GM20000 (cell line): ENCODE measurements at places on chromosomes 6 and 20.

DNA sequence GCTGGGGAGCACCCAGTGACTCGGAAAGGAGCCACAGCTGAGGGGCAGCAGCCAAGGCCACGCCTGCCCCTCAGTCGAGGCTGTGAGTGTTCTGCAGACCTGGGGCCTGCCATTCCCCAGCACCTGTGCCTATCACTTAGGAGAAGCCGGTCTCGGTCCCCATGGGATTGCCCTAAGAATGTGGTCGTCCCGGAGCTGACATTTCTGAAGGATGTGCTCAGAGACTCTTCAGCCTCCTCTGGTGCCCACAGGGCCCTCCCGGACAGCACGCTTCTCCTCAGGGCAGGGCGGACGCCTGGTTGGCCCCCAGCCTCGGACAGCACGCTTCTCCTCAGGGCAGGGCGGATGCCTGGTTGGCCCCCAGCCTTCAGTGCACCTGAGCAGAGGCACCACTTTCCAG lies 223.9 kb downstream of the ERMARD start:
- no peak for DNase-seq

DNA sequence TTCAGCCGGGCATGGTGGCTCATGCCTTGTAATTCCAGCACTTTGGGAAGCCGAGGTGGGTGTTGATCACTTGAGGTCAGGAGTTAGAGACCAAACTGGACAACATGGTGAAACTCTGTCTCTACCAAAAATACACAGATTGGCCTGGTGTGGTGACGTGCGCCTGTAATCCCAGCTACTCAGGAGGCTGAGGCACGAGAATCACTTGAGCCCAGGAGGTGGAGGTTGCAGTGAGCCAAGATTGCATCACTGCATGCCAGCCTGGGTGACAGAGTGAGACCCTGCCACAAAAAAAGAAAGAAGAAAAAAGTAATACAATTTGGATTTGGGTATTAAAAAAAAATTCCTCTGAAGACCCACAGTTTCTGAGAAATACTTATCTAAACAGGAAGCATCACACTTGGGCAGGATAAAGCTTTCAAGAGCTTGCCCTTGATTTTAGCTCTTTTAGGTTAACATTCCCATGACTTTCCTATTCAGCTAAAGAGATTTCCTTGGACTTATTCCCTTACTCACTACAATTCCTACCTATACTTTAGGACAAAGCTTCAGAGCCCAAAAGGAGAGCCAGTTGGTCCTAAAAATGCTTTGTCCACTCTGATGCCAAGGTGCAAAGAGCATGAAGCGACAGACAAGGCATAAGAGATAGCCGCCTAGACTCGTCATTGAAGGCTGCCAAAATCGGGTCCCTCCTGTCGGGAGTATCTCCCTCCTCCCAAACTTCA lies 1.9 kb downstream of the ELOVL2 start:
- no peak for DNase-seq

GRCh38 chr6:3592371-3592941 lies 135.6 kb upstream of the SLC22A23 start:
- DNase-seq: no peak

DNA sequence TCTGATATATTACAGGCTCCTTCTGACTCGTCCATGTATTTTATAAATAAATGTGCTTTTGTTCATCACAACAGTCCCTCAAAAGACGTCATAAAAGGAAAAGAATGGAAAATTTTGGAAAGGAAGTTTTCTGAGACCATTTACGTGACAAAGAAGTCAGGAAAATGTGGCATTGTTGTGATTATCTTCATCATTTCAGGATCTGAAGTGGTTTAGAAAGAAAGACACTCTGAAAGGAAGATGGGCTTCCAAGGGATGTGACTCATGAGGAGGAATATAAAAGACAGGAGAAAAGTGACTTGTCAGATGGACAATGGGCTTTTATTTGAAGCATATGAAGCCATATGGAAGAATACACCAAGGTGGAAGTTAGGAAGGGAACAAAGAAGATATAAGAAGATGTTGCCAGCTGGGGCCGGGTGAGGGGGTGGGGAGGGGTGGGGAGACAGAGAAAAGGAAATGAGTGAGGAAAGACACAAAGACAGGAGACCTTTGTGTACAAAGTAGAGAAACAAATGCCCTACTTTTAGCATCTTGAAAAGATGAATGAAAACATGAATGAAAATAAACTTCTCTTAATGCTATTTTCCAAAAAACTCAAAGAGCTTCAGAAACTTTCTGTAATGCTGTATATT lies 190.3 kb upstream of the PREP start:
- DNase-seq: no peak

DNA sequence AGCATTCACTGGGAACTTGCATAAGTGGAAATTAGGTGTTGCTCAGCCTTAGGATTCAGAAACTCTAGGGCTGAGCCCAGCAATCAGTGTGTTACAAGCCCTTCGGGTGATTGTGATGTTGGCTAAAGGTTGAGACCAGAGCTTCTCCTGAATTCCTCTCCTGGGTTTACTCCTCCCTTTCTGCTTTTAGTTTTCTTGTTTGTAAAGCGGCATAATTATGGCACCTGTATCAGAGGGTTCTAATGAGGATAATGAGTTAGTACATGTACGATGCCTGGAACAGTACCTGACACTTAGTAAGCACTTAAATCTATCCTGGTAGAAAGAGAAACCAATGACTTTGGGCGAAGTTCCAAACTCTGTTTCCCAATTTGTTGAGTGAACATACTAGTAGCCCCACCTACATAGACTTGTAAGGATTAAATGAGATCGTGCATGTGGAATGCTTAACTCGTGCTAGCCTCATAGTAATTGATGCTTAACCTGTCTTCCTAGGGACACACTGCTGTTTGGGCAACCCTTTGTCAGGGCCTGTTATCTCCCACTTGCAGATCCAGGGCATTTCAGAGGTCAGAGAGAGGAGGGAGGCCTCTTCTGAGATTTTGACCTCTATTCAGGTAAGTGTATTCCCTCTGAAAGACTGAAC lies 932 bp upstream of the EZR start:
- DNase-seq: no peak

GRCh38 chr20:60586269-60587050 lies 628.2 kb downstream of the CDH26 start:
- no peak for DNase-seq

DNA sequence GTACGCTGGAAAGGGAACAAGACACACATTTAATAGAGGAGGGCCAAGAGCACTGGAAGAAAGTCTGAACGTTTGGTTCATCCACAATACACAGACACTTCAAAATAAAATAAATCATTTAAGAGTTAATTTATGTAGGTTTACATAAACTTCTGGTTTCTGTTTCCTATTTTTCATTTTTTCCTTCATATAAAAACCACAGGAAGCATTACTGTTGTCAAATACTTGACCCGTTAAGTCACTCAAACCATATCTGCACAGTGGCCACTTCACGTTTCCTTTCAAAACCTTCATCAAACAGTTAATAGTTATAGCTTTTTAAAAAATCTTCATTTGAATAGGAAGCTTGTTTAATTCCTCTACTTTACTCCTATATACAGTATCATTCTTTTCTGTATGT lies 257.6 kb upstream of the THEMIS start:
- DNase-seq: no peak

DNA sequence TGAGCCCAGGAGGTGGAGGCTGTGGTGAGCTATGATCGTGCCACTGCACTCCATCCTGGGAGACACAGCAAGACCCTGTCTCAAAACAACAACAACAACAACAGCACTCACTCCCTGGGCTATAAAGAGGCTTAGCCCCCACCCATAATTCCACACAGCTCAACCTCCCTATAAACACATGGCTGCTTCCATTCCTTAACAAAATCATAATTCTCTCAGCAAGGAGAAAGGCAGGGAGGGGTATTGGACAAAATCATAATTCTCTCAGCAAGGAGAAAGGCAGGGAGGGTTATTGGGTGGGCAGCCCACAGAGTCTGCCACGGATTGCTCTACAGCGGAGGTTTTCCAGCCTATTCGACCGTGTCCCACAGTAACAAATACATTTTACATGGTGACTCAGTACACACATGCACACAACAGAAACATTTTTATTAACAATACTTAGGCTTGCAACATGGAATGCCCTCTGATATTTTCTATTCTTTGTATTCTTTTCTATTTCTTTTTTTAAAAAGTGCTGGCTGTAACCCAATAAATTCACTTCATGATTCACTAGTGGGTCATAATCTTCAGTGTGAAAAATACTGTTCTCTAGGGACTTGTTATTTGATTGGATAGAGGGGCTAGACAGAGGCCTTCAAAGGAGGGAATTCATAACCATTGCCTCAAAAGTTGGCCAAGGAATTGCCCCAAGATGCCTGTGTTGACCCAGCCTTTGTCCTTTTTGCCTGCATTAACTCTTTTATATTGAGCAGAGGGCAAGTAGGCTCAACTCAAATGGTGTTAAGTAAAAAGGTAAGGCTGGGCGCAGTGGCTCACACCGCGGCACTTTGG lies 50.6 kb upstream of the ZMYND8 start:
- DNase-seq: no peak

GRCh38 chr20:46060301-46060881 lies 29.4 kb downstream of the NCOA5 start:
- DNase-seq: no peak

DNA sequence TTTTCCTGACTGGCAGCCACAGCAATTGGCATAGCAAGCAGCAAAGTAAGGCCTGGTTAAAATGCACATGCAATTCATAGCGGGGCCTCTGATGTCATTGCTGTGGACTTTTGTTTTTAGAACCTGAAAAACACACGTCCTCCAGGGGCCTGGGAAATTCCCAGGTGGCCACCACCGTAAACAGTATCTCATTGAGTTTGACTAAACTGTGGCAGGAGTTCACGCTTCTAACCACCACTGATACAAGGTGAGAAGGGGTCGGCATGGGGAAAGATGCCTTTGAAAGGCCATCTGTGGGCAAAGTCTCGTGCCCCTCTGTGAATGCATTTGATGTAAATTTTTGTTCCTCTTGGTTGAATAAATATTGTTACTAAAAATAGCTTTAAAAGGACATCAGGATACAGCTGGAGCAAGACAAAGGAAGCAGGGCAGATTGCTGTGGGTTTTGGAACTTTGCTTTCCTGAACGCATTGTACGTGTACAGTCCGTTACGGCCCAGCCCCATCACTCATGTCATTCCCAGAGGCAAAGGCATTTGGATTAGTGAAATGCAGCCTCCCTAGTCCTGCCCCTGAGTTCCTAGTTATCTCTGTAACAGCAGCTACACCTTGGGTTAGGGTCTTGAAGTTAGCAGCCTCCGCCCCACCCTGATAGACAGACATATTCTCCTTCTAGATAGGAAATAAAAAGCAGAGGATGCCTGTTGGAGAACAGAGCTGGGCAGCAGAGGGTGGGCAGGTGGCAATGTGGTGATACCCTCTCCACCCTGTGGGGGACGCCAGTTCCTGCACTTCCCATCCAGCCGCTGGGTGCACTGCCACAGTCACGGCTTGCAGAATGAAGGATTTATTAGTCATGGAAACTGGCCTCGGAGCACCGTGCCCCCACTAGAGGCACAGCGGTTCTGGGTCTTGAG lies 80.3 kb downstream of the ZDHHC14 start:
- DNase-seq: peak; percentile 74

GRCh38 chr6:80690551-80691131 lies 584.2 kb downstream of the BCKDHB start:
- no peak for DNase-seq

GRCh38 chr6:158938811-158939254 lies 61.2 kb downstream of the RSPH3 start:
- no peak for DNase-seq

- no peak for DNase-seq
Measured at GRCh38 chr6:31878222-31878621, 575 bp downstream of the SLC44A4 start.

GRCh38 chr6:117262799-117263198 lies 2.6 kb upstream of the VGLL2 start:
- no peak for DNase-seq

GRCh38 chr6:155623450-155624178 lies 168.0 kb upstream of the NOX3 start:
- DNase-seq: no peak
